ENCODE measurements at places on chromosomes 5 and 9.

GRCh38 chr5:53342236-53342635 is 138.2 kb upstream of the FST start:
- no peak for DNase-seq

GRCh38 chr9:15377625-15378540 is 44.8 kb upstream of the SNAPC3 start:
- no peak for DNase-seq

DNA sequence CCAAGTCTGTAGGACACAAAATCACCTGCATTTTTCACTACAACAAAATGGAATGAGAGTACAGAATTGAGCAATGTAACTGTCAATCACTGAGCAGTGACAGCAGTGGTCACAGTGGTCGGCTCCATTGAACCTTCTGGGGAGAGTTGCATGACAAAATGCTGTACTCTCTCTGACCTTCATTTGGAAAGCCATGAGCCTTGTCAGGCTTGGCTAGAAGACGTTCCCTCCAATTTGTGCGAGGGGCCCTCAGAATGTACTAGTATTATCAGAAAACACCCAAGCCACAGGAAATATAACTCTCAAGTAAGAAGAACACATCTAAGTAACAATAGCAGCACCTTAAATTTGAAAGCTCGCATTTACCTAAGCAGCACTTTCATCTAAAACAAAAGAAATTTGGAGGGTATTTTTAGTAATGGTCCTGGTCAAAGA is 425.6 kb upstream of the MEF2C start:
- no peak for DNase-seq

GRCh38 chr9:134399435-134400056 is 73.3 kb downstream of the RXRA start:
- no peak for DNase-seq

DNA sequence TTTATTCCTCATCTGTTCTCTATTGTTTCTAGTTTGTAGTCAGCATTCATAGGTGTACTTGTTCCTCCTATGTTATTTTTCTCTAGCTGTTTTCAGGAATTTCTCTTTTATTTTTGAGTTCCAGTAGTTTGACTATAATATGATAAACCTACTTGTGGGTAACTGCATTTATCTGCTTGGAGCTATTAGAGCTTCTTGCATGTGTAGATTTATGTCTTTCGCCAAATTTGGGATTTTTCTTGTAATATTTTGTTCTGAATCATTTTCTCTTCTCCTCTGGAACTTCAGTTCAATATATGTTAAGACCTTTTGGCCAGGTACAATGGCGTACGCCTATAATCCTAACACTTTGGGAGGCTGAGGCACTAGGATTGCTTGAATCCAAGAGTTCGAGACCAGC is 37.4 kb downstream of the JMY start:
- no peak for DNase-seq

- no peak for DNase-seq
These were observed 253.9 kb downstream of the SH3GL2 start for GRCh38 chr9:17832812-17833211.

GRCh38 chr9:36407122-36407723 is 7.2 kb upstream of the RNF38 start:
- peak; percentile 55 for DNase-seq

DNA sequence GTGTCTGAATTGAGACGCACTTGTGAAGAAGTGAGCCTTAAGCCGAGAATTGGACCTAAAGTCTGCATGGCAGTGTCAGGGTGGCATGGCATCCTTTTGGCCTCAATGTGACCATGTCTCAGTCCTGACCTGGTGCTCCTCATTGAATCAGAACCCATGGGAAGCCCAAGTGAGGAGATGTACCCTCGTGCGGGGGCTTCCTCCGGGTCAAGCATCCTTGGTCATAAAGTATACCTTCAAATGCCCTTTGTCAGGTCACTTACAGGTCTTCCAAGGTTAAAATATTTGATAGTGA is 202.2 kb downstream of the GADD45G start:
- no peak for DNase-seq

- DNase-seq = no peak
These were observed 145.0 kb upstream of the CDH10 start for GRCh38 chr5:24789611-24790351.

GRCh38 chr9:126211441-126212074 is 115.1 kb upstream of the MVB12B start:
- DNase-seq = no peak

GRCh38 chr9:131800843-131801242 is 61.0 kb upstream of the RAPGEF1 start:
- DNase-seq = no peak

DNA sequence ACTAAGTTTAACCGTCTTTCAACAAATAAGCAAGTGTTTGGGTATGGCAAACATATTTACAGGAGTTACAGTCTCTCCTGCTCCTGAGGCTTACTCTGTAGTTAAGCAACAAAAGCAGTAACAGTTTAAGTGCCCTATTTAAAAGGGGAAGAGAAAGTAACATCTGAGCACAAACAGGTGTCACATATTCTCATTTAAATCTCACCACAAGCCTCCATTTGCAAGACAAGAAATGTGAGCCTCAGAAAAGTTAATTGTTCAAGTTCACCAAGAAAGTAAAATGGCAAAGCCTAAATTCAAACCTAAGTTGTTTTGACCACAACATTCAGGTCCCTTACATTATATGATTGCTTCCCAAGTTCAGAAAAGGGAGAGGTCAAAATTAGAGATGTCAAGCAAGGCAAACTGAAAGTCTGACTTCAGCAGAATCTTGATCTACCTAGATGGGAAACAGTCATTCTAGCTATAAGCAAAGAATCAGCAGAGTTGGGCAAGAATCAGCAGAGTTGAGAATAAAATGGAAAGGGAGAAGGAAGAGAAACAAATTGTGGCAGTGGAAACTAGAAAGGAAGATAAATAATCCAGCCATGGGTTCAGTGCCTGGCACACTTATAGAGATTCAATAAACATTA is 93.4 kb downstream of the STRBP start:
- DNase-seq = no peak

- no peak for DNase-seq
These were observed 188.2 kb downstream of the BNC2 start for GRCh38 chr9:16682273-16682672.

DNA sequence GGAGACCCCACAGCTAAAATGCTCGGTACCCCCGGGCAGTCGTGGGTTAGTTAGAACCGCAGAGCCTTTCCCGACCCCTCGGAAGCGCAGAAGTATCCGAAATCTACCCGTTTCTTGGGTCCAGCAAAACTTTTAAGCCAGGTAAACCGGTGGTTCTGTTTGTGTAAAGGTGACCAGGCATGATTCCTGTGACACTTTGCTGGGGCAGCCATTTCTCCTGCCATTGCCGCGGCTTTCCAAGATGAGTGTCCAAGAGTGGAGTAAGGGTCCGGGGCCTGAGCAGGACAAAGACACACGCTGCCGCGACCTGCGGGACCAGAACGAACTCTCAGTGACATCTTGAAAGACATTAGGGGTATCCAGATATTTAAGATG is 655 bp downstream of the MARVELD2 start:
- no peak for DNase-seq

GRCh38 chr5:134958755-134959154 is 9.0 kb upstream of the CATSPER3 start:
- DNase-seq = no peak

DNA sequence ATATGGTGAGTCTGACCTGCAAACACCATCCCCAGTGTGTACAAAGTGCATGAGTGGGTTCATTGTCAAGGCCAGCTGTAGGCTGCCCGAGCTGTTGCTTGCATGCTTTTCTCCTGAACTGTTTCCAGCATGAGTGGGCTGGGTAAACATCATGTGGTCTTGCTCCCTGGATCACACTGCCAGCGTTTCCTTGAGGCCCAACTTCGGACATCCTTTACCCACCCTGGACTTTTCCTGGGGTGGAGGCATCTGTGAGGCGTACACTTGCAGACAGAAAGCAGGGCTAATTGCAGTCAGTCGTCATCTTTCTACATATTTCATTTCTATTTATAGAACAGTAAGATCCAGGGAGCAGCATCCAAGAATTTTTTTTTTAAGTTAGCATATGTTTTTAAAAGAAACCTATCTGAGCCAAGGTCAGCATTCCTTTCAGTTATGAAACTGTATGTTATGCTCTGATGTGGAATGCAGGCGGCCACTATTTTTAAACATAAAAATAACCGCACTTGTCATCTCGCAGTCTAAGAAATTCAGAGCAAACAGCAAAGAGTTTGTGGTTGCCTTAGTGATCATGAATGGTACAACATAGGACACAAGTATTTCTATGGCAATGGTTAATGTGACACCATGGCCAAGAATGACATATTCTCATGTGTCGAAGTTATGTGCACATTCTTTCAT is 106.5 kb upstream of the DMRT1 start:
- peak; percentile 66 for DNase-seq

- DNase-seq = no peak
These were observed 96.9 kb downstream of the SLC1A3 start for GRCh38 chr5:36703245-36703860.

GRCh38 chr9:135447126-135447525 is 32.5 kb upstream of the PPP1R26 start:
- DNase-seq = no peak

All from posterior cingulate gyrus (tissue), 11 donors.